ENCODE measurements at places on chromosomes 5 and 9.

DNA sequence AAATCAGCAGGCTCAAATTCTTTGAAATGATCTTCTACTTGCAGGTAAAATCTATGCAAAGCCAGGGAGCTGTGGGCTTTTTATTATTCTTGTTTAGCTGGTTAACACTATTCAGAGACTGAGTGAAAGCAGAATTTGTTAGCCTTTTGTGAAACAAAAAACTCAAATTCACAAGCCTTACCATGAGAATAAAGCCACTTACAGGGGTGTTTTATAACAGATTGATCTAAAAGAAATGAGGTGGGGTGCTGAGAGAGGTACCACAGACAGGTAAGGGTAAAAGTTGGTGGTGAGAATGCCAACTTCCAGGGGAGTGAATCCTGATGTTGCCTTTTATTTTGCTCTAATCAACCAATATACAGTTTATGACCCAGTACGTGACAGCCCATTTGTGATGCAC lies 1585.6 kb downstream of the EFNA5 start:
- no peak for DNase-seq

DNA sequence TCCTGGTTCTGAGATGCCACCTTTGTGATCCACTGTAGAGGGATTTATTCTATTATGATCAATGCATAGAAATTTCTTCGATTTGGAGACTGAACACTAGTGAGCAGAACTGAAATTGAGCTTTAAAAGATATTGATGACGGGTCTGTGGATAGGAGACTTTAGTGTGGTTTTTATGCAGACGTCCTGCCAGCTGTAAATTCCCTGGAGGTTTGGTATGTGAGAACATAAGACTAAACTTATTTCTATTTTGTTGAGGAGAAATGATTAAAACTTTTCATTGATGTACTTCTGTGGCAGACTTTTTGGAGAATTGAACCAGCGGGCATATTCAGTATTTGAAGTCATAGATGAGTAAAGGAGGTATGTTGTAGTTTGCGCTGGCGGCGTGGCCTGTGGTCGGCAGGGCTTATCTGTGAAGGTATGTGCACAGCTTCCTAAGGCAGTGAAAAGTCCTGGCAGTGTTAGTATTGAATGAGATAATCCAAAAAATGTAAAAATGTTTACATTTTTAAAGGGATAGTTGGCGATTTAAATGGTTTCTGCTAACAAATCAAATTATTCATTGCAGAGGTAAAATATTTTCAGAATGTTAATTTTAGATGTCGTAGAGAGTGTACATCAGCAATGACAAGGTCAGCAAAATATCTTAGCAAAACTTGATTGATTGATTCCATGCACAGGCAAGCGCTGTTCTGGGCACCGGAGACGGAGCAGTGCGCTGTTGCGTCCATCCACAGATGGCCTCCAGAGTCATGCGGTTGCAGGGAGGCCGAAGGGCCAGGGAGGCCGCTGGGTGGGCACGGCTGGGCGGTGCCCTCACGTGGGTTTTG lies 20.4 kb downstream of the TENT4A start:
- no peak for DNase-seq

DNA sequence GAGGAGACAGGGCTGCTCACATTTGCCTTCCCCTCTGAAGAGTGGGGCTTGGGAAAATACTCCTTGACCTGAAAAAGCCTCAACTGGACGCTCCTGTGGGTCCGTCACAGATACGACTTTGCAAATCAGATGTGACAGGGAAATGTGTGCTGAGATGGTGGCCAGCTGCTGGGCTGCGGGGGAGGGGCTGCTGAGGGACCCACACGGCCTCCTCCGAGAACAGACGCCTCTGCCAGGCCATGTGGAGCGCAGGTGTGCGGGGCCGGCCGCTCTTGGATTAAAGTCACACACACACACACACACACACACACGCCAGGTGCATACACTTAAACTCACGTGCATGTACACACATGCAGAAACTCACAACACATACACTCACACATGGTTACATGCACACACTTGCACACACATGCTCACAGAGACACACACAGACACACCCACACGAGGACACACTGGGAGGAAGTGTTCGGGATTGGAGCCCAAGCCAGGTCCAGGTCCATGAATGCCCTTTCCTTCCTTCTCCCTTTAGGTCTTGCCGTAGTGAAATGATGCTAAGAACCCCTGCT lies 167.4 kb downstream of the GAPVD1 start:
- no peak for DNase-seq

DNA sequence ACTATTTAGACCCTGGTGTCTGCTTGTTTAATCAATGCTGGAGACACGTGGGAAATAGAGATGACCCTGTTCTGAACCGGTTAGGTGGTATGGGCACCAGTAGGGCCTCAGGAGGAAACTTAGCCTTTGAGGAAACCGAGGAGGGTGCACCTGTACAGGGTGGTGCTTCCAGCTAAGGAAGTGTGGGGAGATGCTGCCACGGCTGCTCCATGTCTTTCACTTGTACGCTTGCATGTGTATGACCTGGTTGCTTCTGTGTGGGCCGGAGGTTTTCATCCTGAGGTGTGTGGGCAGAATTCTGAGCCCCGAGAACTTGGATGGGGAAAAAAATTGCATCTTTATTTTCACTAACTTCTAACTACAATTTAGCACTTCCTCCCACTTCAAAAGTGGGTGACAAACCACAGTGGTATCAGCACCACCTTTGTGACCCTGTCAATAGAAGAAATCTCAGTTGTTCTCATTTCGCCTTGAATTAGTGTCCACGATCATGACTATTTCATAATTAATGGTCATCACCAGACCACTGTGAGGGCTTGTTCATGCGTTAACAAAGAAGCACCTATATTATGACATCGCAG lies 99.8 kb upstream of the SPATA31C2 start:
- no peak for DNase-seq

DNA sequence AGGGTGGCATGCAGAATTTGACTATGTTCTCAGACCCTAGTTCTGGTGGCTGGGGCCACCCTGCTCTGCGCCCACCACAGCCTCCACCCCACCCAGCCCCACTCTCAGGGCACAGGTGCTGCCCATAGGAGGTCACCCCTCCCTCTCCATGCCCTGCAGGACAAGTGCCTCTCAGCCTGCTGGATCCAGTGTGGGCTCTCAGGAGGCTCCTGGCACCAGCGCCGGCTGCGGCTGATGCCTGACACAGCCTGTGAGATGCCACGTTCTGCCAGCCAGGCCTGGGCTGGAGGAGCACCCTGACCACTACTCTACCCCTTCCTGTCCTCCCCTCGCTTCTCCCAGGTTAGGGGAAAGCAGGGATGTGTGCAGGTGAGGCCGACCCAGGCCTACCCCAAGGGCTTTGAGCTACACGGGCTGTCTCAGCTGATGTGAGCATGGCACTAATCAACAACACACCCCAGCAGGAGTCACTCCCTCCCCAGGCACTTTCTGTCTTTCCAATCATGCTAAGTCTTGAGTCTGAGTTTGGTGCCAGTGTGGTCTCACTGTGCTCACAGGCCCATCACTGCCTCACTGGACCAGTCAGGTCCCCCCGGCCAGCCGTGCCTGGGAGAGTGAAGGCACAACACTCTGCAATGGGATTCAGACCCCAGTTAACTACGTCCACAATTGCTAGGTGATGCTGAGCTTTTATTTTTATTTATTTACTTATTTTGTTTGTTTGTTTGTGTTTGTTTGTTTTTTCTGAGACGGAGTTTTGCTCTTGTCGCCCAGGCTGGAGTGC lies 12.1 kb upstream of the BARX1 start:
- DNase-seq, result no peak

- no peak for DNase-seq
Measured at GRCh38 chr9:135224921-135225541, 137.6 kb downstream of the OLFM1 start.

GRCh38 chr5:143427122-143427735 lies 23.7 kb upstream of the NR3C1 start:
- no peak for DNase-seq

- DNase-seq, result no peak
Measured at GRCh38 chr5:5182508-5183188, 42.5 kb downstream of the ADAMTS16 start.

GRCh38 chr9:13911473-13911872 lies 402.5 kb downstream of the NFIB start:
- no peak for DNase-seq

DNA sequence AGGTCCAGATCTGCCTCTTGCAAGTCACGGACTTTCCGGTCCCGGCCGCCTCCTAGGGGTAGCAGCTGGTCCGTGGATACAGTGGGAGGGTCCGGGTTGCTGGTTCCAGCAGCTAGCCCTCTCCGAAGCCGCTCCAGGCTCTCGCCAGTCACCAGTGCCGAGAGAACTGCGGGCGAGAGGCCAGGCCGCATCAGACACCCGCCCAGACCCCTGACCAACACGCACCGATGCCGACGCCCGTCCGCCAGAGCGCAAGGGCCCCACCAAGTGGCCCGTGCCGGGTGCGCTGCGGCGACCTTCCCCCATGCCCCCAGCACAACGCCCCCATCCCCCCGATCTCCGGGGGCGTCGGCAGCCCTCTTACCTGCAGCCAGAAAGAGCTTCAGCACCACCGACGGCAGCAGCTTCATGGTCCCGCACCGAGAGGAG lies 470 bp downstream of the HBEGF start:
- DNase-seq, result no peak

DNA sequence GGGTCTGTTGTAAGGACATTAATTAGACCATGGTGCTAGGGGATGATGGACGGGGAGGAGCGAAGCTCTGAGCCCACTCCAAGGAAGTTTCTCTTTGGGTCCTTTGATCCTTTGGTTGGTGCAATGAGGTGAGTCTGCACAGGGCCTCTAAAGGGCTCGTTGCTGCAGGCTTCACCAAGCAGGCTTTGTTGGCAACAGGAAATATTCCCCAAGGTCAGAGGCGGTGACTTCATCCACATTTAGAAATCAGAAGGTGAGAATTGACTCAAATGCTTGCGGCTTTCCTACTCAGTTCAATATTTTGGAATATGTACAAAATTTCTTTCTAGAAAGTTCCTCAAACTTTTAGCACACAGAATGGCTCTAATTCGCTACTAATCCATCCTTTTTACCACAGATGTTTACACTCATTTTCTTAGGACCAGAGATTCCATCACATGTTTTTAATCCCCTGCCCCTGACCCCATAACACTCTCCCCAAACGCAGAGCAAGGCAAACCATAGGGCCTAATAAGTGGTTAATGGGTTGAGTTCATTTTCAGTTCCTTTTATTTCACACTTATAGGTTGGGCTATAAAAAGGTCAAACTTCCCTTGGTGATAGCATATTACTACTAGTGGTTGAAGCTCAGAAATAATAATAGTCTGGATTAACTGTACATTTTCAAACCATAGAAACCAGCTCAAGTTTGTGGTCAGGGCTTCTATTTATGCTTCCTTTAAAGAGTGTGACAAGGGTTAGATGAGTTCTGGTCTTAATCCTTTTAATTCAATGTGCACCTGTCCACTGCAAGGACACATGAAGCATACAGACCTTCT lies 37.3 kb upstream of the TMEM252 start:
- no peak for DNase-seq

DNA sequence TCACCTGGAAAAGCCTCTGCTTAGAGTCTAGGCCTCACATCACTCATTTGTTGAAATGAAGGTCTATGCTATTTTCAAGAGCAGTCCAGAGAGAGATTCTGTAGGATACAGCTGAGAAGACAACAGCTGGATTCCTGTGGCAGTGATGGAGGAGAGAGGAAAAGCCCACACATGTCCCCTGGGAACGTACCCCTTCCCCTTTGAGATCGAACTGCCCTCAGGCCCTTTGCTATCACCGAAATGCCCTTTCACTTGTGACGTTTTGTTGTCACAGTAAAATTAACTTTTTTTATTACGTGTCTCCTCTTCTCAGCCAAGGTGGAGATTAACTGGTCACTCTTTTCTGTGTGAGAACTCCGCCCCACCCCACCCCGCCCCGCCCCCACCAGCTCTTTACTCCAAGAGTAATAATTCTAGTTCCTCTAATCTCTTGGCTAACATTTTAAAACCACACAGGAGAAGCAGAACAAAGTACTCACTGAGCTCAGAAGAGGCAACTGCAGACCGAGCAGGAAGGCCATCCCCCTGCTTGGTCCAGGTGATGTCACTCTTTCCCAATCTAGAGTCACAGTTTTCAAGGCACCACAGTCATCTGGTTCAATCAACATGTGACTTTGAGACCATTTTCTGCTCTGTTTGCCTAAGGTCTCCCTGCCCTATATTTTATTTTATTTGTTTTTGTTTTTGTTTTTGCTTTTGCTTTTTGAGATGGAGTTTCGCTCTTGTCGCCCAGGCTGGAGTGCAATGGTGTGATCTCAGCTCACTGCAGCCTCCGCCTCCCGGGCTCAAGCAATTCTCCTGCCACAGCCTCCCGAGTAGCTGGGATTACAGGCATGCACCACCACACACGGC lies 105.6 kb downstream of the SUSD1 start:
- no peak for DNase-seq

DNA sequence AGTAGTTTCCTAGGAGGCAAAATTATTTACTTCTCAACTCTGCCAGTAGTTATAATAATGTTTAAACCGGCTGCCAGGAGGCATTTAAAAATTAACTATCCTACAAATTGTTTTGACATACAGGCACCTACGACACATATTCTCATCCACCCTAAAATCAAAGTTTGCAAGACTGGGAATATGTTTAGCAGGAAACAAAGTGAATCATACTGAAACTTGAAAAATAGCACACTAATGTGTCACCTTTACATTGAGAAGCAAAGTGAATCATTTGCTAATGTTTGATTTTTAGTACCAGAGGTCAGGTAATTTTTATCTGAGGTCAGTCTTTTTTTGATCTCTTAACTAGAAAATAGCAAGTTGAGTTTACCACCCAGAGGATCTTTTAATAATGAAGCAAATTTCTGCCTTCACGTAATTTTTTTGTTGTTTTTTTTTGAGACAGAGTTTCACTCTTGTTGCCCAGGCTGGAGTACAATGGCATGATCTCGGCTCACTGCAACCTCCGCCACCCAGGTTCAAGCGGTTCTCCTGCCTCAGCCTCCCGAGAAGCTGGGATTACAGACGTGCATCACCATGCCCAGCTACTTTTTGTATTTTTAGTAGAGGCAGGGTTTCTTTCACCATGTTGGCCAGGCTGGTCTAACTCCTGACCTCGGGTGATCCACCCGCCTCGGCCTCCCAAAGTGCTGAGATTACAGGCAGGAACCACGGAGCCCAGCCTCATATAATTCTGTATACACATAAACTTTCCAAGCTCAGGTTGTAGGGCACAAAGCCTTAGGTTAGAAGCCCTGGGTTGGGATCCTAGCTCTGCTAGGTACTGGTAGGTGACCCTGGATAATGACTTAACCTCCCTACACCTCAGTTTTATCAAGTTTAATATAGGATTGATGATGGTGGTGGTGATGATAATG lies 124.3 kb downstream of the UGCG start:
- DNase-seq, result no peak
